Stimulated activated CD8-positive, alpha-beta memory T cell treated with anti-CD3 and anti-CD28 coated beads, Interleukin-4, amount 100 ng/mL, for 1 hour (primary cell): ENCODE measurements at places on chromosomes 16 and 17.

GRCh38 chr16:1487395-1488053 lies 1.2 kb downstream of the PTX4 start:
- no peak for DNase-seq

DNA sequence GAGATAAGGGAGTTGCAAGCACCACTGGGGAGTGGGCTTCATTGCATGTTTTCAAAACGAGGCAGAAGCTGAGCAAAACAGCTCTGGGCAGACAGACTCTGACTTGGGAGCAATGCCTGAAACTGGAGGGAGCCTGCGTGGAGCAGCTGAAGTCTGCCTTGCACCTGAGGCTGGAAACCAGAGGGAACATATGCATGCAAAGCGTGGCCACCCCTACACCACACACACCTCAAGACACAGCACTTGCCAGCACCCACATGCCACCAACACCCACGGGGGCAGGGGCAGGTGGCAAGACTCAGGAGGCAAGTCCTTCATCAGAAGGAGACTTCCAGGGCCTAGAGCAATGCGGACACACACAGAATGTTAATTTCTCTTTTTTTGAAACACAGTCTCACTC lies 45.8 kb downstream of the COTL1 start:
- no peak for DNase-seq

GRCh38 chr17:80416940-80417293 lies 1.9 kb downstream of the ENDOV start:
- no peak for DNase-seq

DNA sequence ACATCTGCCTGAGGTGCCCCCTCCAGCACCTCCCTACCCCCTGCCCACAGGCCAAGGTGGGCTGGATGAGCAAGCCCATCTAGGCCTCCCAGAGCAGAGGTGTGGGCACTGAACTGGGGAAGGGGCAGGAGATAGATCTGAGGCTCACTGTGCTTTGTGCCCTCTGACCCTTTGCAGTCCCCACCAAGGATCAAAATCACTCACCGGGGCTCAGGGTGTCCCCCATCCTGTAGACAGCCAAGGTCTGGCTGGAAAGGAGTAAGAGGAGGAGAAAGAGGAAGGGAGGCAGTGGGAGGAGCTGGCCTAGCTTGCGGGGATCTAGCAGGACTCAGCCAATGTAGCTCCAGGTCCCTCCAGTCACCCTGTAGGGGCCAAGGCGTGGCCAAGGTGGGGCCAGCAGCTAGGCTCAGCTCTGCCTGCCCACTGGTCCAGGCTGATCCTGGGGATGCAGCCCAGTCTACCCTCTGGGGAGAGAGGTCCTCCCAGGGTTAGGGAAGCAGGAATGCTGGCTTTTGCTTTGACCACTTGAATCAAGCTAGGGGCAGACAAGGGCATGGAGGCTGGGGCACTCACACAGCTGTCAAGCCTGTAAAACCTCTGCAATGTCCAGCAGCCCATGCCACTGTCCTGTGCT lies 1.8 kb downstream of the SLC12A4 start:
- DNase-seq = no peak

DNA sequence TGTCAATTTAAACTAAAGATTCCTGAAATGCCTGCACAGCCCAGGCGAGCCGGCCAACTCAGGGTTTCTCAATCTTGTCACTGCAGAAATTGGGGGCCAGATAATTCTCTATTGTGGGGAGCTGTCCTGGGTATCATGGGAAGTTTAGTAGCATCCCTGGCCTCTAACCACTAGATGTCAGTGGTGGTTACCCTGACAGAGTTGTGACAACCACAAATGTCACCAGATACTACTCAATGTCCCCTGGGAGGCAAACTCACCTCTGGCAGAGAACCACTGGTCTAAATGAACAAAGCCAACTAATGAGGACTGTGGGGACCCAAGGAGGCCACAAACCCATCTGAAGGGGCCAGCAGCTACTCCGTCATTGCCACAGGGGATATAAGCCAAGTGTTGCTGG lies 90.9 kb downstream of the MYH11 start:
- no peak for DNase-seq

GRCh38 chr17:73371285-73371684 lies 59.5 kb upstream of the CDC42EP4 start:
- DNase-seq = no peak

- DNase-seq = no peak
These were observed 13.6 kb upstream of the GIP start for GRCh38 chr17:48981927-48982539.

- DNase-seq = no peak
These were observed 4.6 kb downstream of the WNK4 start for GRCh38 chr17:42784811-42785592.

GRCh38 chr16:19785512-19786130 lies 67.5 kb downstream of the IQCK start:
- DNase-seq = no peak

DNA sequence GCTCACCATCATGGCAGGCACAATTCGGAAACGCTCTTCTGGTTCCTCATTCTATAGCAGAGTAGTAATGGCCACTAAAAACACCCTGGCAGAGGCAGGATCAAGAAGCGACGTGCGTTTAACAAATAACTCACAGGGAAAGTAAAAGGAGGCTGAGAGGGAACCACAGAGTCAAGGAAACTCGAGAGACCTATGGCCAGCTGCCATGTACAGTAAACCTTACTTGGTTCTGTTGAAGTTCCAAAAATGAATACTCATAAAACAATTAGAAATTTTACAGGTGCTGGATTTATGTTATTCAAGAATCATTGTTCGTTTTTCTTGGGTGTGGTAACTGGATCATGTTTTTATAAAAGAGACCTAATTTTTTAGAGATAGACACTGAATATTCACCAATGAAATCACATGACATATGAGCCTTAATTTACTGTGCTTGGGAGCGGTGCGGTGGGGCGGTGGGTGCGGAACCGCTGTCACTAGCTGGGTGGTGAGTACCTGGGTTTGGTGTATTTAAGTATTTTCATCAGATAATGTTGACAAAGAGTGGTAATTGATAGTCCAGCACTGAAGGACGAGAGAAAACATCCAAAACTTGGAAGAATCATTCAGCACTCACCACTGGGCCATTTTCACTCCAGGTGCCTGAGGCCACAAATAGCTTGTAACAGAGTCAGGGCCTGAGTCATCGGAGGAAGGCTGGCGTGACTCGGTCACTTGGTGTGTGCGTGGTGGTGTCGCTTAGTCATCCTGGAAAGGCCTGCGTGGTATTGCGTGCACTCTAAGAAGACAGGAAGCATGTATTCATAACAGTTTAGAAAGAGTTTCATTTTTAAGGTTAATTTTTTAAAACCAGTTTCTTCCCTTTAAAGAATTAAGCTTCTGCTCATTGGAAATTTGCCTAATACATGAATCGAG lies 135.4 kb upstream of the CHMP6 start:
- peak; percentile 53 for DNase-seq

- DNase-seq = no peak
These were observed 24.2 kb upstream of the CMTM4 start for GRCh38 chr16:66720766-66721165.

GRCh38 chr16:66240088-66240487 lies 126.4 kb upstream of the CDH5 start:
- DNase-seq = no peak

DNA sequence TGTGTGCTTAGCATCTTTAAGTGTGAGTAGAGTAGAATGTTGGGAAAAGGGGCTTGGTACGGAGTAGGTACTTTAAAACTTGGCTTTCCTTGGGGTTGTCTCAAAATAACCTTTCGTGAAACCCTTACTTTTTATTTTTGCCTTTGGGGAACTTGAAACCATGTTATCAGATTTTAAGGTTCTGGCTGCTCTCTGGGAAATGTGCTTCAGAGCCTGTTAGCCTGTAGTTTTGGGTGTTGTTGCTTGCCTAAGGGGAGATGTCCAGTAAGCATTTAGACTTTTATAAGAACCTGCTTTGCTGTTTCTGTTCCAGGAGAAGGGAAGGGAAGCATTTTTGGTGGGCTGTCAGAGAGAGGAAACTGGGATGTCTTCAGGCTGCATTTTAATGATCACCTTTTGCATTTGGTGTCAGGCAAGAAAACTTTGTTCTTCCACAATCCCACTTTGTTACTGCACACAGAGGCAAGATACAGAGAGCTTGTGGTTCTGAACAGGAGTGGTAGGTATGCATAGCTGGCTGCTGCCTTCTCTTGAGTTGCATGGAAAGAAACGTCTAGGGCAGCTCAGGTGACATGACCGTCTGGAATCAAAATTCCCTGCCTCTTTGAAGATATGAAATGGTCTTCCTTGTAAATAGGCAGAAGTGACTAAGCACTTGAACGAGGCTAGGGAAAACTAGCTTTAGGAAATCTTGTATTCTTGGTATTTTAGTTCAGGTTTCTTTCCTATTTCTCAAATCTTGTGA lies 1.7 kb downstream of the RABEP1 start:
- DNase-seq = no peak

- no peak for DNase-seq
These were observed 75.6 kb downstream of the RMI2 start for GRCh38 chr16:11420895-11421294.

- DNase-seq = no peak
These were observed 13.4 kb downstream of the ST6GALNAC1 start for GRCh38 chr17:76630151-76630550.

- DNase-seq = no peak
These were observed 857.4 kb upstream of the GOT2 start for GRCh38 chr16:59591480-59591879.

GRCh38 chr16:4976079-4976478 lies 17.9 kb downstream of the SEC14L5 start:
- DNase-seq = no peak

GRCh38 chr16:85990861-85991301 lies 91.9 kb downstream of the IRF8 start:
- no peak for DNase-seq

DNA sequence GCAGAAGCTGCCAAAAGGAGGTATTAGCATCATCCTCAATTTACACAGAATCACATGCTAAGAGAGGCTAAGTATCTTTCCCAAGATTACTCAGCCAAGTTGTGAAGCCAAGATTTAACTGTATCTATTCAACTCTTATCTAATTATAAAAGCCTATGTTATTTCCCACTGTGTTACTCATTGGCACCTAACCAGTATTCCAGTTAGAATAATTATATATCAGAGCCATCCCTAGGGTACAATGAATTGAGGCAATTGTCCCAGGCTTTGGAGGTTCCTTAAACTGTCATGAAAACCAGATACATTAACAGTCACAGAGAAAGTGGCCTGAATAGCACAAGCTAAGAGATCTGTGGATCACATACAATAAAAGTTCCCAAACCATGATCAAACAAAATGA lies 10.9 kb upstream of the AMFR start:
- no peak for DNase-seq

DNA sequence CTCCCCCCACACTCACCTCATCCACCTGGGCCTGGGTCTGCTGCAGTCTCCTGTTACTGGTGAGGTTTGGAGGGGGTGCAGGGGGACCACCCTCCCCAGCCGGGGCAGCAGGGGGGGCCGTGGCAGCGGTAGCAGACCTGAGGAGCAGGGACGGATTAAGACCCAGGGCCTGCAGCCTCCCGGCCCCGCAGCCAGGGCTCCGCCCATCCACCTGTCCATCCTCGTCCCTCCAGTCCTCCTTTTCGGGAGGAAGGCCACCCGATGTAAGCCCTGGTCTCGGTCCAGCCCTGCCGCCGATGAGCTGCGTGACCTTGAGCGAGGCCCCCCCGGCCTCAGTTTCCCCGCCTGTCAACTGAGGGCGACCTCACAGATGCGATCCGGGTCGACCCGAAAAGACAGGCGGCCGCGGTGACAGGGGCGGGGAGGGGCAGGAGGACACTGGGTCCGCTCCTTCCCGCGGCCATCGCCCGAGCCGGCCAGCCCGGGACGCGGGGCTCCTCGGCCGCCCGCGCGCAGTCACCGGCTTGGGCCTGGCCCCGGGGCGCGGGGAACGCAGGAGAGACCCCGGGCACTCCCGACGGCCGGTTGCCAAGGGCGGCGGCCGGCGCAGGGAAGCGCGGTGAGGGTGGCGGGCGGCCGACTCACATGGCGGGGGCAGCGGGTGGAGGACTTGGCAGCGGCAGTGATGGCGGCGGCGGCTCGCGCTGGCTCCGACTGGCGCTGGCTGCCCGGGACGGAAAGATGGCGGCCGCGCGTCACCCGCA lies at the start of gene VAMP2:
VAMP2 (minus strand) TSS at position 716 of the 764 bp plus-strand sequence; CDS start at position 647, 69 bp downstream.
- peak; percentile 67 for DNase-seq

DNA sequence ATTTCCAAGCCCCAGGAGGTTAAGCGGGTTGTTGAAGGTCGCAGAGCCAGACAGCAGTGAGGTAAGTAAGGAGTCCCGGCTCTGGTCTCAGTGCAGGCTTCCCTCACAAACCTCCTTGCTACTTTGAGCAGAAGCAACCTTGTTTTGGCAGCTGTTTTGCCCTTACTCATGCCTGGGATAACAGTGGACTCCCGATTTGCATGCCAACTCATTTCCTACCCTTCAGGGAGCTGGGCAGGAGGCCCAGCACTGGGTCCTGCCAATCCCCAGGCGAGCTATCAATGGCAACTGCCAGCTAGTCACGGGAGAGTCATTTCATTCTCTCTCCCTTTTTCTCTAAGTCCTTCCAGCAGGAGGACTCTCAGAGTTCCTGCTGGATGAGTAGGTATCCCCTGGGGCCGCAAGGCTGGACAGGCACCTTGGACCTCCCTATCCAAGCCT lies 72.0 kb upstream of the KSR1 start:
- DNase-seq = no peak

DNA sequence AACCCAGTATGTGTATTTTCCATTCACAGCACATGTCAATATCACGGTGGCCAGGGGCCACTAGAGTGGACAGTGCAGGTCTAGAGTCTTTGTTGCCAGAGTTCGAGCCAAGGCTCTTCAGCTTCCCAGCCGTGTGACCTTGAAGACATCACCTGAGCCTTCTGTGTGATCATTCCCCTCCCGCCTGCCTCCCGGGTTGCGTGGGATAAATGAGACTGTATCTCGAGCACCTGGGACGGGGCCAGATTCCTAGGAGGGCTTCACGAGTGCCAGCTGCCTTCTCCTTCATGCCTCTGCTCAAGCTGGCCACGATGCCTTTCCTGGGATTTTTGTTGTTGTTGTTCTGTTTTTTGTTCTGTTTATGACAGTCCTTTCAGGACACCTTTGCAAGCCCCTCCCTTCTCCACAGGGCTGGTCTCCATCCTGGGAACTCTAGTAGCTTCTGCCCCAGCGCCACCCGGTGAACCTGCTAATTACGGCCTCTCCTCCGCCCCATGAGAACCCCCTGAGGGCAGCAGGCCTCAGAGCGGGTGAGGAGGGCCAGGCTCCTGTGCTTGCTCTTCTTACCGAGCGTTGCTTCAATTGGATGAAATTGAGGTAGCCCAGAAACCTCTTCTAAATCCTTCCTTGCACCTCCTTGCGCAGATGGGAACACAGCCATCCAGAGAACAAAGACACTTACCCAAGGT lies 3.9 kb downstream of the SPNS2 start:
- DNase-seq = no peak
